ENCODE measurements at places on chromosomes 2 and 18.

- peaks cover 23% of the 10 kb centered on the region for H3K4me1 ChIP-seq
- no peak for DNase-seq
- peak overlapping the region; percentile 85 for H3K27ac ChIP-seq
- H3K4me3 ChIP-seq: peak overlapping the region; percentile 93
- no peaks in the 10 kb centered on the region for H3K27me3 ChIP-seq
Measured at GRCh38 chr2:99153921-99154604, 679 bp downstream of the TSGA10 start.

- H3K27me3 ChIP-seq: no peaks in the 10 kb centered on the region
- peaks cover 3% of the 10 kb centered on the region for H3K36me3 ChIP-seq
- no peaks in the 10 kb centered on the region for H3K4me1 ChIP-seq
- H3K4me3 ChIP-seq: no peak overlapping the region
- DNase-seq: no peak
- H3K27ac ChIP-seq: no peak overlapping the region
Measured at GRCh38 chr18:36711813-36712444, 116.9 kb downstream of the TPGS2 start.

DNA sequence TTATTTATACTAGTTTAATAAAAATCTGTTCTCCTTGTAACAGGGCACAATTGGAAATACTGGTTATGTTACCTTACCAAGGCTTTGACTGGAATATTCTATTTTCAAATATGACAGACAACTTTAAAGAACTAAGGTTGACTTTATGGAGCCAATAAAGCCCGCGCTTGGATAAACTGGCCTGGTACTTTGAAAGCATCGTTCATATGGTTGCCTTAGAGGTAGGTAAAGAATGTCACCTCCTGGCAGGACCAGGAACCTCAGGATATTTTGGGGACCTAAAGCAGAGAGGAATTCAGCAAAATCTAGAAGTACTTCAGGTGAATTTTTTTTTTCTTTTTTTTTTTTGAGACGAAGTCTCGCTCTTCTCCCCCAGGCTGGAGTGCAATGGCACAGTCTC, 71.2 kb upstream of the CREB1 start:
- no peaks in the 10 kb centered on the region for H3K27me3 ChIP-seq
- peaks cover 4% of the 10 kb centered on the region for H3K4me1 ChIP-seq
- no peaks in the 10 kb centered on the region for H3K36me3 ChIP-seq

DNA sequence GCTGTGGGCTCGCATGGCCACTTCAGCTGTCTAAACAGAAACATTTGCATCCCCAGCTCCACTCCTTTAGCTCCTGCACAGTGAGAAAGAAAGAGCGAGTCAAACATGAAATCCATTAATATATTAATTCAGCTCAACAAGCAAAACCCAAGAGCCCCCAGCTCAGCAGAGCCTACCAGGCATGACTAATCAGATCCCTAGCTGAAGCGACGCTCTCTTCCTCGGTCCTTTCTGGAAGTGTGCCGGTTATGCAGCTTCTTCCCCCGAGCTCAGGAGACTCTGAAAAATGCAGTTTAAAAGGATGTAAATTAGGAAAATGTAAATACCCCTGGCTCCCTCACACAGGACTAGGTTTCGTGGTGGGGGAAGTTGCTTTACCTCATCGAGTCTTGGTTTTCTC, 221.5 kb downstream of the ANKRD30B start:
- DNase-seq: no peak
- H3K4me3 ChIP-seq: no peak overlapping the region
- no peaks in the 10 kb centered on the region for H3K36me3 ChIP-seq
- no peaks in the 10 kb centered on the region for H3K27me3 ChIP-seq
- no peak overlapping the region for H3K27ac ChIP-seq

- no peaks in the 10 kb centered on the region for H3K36me3 ChIP-seq
- peaks cover 10% of the 10 kb centered on the region for H3K27me3 ChIP-seq
- H3K4me1 ChIP-seq: peaks cover 70% of the 10 kb centered on the region
- H3K27ac ChIP-seq: peak overlapping the region; percentile 37
- H3K4me3 ChIP-seq: no peak overlapping the region
Measured at GRCh38 chr2:85746321-85747004, 7.3 kb upstream of the ATOH8 start.

- no peaks in the 10 kb centered on the region for H3K27me3 ChIP-seq
- no peak overlapping the region for H3K4me3 ChIP-seq
- no peaks in the 10 kb centered on the region for H3K36me3 ChIP-seq
- H3K4me1 ChIP-seq: no peaks in the 10 kb centered on the region
Measured at GRCh38 chr18:14974088-14974487, 226.1 kb downstream of the ANKRD30B start.

DNA sequence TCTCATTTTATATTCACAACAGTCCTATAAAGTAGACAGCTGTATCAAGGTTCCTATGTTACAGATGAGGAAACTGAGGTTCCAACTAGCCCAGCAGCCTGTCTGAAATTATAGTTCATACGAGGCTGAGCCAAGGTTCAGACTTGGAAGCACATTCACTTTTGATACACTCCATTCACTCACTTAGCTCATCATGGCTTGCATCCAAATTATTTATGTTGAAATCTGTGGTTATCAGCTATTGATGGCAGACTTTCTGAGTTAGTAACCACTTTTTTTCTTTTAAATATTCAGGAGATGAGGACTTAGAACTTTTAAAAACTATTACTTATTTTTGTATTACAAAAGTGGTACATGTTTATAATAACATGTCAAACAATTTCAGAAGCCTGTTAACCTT, 188.2 kb downstream of the MTX2 start:
- no peak overlapping the region for H3K4me3 ChIP-seq
- no peak overlapping the region for H3K27ac ChIP-seq
- DNase-seq: no peak
- H3K27me3 ChIP-seq: peaks cover 62% of the 10 kb centered on the region
- H3K36me3 ChIP-seq: no peaks in the 10 kb centered on the region
- no peaks in the 10 kb centered on the region for H3K4me1 ChIP-seq

DNA sequence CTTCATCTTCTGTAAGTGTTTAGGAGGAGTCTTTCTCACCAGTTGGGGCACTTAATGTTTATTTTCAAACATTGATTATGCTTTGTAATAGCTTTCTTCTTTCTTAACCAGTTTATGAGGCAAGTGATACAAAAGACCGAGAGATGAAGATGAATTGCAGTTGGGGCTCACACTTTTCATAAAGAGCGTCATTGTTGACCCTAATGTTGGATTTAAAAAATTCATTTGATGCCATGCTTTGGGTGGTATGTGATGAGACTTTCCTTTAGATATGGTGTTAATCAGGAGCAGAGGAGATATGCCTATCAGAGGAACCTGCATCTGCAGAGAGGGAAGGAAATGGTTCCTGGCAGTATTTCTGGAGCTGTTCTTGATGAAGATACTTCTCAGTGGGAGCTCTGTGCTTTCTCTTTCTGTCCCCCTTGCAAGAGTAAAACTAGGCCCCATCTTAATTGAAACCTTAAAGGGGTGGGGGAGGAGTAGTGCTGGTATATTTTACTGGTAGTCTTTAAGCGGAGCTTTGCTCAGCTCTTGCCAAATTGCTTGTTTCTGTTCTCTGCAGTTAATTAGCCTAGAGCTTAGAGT, 2.3 kb downstream of the EML4 start:
- no peak for DNase-seq
- H3K27me3 ChIP-seq: no peaks in the 10 kb centered on the region
- no peak overlapping the region for H3K4me3 ChIP-seq
- no peaks in the 10 kb centered on the region for H3K36me3 ChIP-seq
- no peak overlapping the region for H3K27ac ChIP-seq
- peaks cover 21% of the 10 kb centered on the region for H3K4me1 ChIP-seq

- H3K4me3 ChIP-seq: no peak overlapping the region
- H3K36me3 ChIP-seq: no peaks in the 10 kb centered on the region
- H3K27me3 ChIP-seq: no peaks in the 10 kb centered on the region
- H3K27ac ChIP-seq: peak overlapping the region; percentile 60
Measured at GRCh38 chr2:150587547-150588505, 100.4 kb upstream of the RND3 start.

GRCh38 chr18:11494107-11494506, 115.3 kb upstream of the SLC35G4 start:
- peaks cover 24% of the 10 kb centered on the region for H3K4me1 ChIP-seq
- no peak overlapping the region for H3K4me3 ChIP-seq
- no peak overlapping the region for H3K27ac ChIP-seq
- no peaks in the 10 kb centered on the region for H3K27me3 ChIP-seq
- H3K36me3 ChIP-seq: no peaks in the 10 kb centered on the region
- DNase-seq: no peak

DNA sequence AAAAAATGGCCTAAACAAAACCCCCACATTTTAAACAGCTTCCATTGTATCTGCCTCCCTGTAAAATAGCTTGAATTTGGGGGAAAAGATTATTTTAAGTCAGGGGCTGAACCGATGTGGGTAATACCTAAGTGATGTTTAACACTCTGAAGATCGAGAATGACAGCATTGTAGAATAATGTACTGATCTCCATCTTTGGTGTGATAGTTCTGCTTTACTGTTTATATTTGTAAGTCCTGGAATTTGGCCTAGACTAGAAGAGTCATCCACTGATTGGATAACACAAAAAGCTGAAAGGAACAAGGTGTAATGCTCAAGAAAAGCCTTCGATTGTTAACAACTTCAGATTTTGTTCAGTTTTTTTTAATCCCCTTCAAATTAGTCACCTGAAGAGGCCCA, 53.8 kb upstream of the CCDC68 start:
- H3K27me3 ChIP-seq: no peaks in the 10 kb centered on the region
- no peak overlapping the region for H3K4me3 ChIP-seq
- DNase-seq: no peak
- no peaks in the 10 kb centered on the region for H3K36me3 ChIP-seq

- no peak for DNase-seq
- H3K27me3 ChIP-seq: no peaks in the 10 kb centered on the region
- peaks cover 22% of the 10 kb centered on the region for H3K4me1 ChIP-seq
- no peak overlapping the region for H3K4me3 ChIP-seq
- H3K36me3 ChIP-seq: no peaks in the 10 kb centered on the region
Measured at GRCh38 chr2:67891642-67892041, 171.2 kb downstream of the C1D start.

DNA sequence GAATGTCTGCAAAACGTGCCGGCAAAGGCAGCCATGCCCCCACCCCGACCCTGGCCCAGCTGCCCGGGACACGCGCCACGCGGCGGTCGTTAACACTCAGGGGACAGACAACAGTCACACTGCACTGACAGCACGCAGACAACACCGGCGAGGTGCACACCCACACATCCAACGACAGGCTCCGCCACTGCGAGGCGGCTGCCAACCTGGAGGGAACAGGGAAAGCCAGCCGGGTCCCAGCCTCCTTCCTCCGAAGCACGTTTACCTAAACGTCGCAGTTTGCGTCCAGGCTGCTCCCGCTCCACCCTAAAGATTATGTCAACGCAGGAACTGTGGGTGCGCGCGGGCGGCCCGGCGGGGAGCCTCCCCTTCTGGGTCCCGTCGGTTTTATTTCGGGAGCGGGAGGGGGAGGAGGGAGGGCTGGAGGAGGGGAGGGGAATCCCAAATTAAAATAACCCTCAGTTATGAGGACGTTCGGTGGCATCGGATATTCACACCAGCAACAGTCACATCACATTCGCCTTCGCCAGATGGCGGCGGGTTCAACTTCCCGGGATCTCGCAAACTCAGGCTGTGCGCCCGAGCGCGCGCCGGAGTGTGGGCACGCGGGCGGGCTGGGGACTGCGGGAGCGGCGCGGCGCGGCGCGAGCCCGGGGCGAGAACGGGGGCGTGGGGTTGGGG, 644 bp downstream of the PTGR3 start:
- peaks cover 48% of the 10 kb centered on the region for H3K4me1 ChIP-seq
- H3K36me3 ChIP-seq: no peaks in the 10 kb centered on the region
- peak overlapping the region; percentile 78 for H3K4me3 ChIP-seq
- peaks cover 22% of the 10 kb centered on the region for H3K27me3 ChIP-seq

- H3K4me1 ChIP-seq: no peaks in the 10 kb centered on the region
- DNase-seq: no peak
- H3K36me3 ChIP-seq: no peaks in the 10 kb centered on the region
- H3K4me3 ChIP-seq: no peak overlapping the region
- H3K27me3 ChIP-seq: peaks cover 2% of the 10 kb centered on the region
Measured at GRCh38 chr2:136019306-136019705, 33.9 kb upstream of the DARS1 start.

- H3K4me3 ChIP-seq: no peak overlapping the region
- H3K4me1 ChIP-seq: no peaks in the 10 kb centered on the region
- H3K27me3 ChIP-seq: no peaks in the 10 kb centered on the region
- H3K27ac ChIP-seq: no peak overlapping the region
Measured at GRCh38 chr2:42758751-42759150, 5.2 kb downstream of the OXER1 start.

- no peaks in the 10 kb centered on the region for H3K27me3 ChIP-seq
- DNase-seq: no peak
- peaks cover 21% of the 10 kb centered on the region for H3K36me3 ChIP-seq
- peaks cover 7% of the 10 kb centered on the region for H3K4me1 ChIP-seq
Measured at GRCh38 chr2:145957929-145958328, 1438.0 kb upstream of the ZEB2 start.

GRCh38 chr2:127055786-127056076, 51.2 kb downstream of the BIN1 start:
- no peak overlapping the region for H3K4me3 ChIP-seq
- no peak overlapping the region for H3K27ac ChIP-seq

- H3K4me1 ChIP-seq: peaks cover 10% of the 10 kb centered on the region
- no peaks in the 10 kb centered on the region for H3K36me3 ChIP-seq
Measured at GRCh38 chr2:32798829-32799228, 147.9 kb upstream of the LTBP1 start.

DNA sequence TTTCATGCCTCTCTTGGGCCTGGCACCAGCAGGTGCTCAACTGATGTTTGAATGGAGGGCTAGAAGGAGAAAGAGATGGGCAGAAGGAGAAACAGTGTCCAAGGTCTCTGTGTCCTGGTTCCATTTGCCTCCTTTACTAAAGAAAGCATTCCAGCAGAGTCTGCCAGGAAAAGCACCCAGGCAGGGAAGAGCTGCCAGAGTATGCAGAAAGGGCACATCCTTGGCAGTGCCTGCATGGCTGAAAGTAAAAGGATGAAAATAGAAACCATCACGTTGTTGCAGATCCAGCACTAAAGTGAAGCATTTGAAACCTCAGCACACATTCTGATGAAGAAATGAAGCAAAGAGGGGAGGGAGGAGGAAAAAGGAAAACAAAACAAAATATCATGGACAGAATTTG, 142.2 kb downstream of the ESCO1 start:
- no peaks in the 10 kb centered on the region for H3K27me3 ChIP-seq
- DNase-seq: no peak
- peak overlapping the region; percentile 35 for H3K4me3 ChIP-seq
- peaks cover 3% of the 10 kb centered on the region for H3K36me3 ChIP-seq
- peaks cover 36% of the 10 kb centered on the region for H3K4me1 ChIP-seq

GRCh38 chr18:12035481-12035880, 54.2 kb downstream of the IMPA2 start:
- no peak for DNase-seq
- H3K36me3 ChIP-seq: no peaks in the 10 kb centered on the region
- no peaks in the 10 kb centered on the region for H3K27me3 ChIP-seq
- peaks cover 23% of the 10 kb centered on the region for H3K4me1 ChIP-seq

- H3K27ac ChIP-seq: no peak overlapping the region
- DNase-seq: no peak
- H3K4me3 ChIP-seq: no peak overlapping the region
Measured at GRCh38 chr2:73919596-73920228, 7.0 kb upstream of the DGUOK start.

- no peak overlapping the region for H3K4me3 ChIP-seq
- DNase-seq: no peak
- H3K4me1 ChIP-seq: peaks cover 24% of the 10 kb centered on the region
- no peaks in the 10 kb centered on the region for H3K36me3 ChIP-seq
Measured at GRCh38 chr18:37294951-37295350, 270.6 kb downstream of the CELF4 start.

Measured in chondrocyte (in vitro differentiated cells).